NCI-H2081 treated with DMSO at 0.1 percent for 48 hours (cell line): ENCODE measurements at places on chromosomes 13 and 19.
A peak's percentile ranks its signal among the peaks of the same experiment; 100 is the strongest.

DNA sequence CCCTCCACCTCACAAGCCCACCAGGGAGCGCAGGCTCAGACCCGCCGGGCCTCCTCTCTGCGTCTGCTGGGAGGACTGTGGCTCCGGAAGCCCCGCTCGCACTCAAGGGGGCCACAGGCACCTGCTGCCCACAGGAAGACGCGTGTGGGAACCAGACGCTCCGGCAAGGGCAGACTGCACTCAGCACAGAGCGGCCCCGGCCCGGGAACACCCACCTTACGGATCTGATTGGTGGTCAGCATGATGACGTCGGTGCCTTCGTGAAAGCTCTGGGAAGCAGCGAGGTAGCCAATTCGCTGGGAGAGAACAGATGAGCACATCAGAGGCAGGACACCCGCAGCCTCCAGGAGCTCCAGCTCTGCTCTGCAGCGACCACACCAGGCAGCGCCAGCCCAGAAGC, 14.6 kb downstream of the AP3D1 start:
- DNase-seq: no peak

DNA sequence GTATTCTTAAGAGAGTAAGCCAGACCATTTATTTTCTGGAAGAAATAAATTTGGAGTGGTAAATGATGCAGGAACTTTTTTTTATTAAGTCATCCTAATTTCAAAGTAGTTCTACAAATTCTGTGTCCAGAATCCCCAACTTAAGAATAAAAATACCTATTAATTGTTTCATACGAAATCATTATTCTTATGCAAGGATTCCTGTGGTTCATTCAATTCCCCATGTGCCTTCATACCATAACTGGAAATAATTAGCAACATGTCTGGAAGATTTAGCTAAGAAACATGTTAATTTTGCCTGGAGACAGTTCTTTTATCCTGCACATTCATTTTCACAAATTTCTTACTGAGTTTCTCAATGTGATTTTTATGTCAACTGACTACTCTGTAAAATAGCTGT, 408.6 kb downstream of the PCDH9 start:
- DNase-seq: no peak

- DNase-seq: no peak
Measured at GRCh38 chr13:113724016-113724758, 34.8 kb upstream of the TMEM255B start.

DNA sequence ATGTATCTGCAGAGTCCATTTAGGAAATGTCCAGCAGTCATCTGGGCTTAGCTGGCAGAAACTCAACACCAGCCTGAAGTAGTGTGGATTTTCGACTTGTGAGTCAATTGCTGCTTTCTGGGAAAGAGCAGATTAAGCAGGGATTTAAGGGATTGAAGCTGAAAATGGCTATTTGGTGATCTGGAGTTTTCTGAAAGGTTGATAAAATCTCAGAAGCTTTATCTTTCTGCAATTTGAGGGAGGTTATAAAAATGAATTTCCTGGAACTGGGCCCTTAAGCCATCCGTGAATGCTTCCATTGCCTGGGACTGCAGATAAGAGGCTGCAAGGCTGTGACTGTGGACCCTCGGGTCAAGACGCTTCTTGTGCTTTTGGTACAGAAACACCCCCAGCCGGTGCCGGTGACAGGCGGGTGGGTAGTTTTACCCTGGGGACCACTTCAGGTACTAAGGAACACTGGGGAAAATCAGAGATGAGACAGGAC, 61.5 kb downstream of the COL4A1 start:
- no peak for DNase-seq

GRCh38 chr13:33284031-33284430, 1.5 kb downstream of the STARD13 start:
- no peak for DNase-seq

DNA sequence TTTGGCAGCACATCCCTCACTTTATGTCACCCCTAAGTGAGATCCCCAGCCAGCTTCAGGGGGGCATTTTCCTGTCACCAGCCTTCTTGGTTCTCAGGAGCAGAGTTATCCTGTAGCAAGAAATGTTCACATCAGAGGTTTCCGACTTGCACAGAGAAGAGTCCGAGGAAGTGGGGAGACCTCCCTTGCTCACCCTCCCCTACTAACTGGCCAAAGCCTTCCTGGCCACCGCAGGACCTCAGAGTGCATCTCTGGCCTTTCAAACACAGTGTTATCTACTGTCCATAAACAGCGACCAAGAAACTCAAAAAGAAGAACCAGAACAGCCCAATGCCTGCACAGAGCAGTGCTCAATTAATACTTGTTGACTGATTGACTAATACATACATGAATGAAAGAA, 134.4 kb downstream of the USP12 start:
- DNase-seq: no peak

DNA sequence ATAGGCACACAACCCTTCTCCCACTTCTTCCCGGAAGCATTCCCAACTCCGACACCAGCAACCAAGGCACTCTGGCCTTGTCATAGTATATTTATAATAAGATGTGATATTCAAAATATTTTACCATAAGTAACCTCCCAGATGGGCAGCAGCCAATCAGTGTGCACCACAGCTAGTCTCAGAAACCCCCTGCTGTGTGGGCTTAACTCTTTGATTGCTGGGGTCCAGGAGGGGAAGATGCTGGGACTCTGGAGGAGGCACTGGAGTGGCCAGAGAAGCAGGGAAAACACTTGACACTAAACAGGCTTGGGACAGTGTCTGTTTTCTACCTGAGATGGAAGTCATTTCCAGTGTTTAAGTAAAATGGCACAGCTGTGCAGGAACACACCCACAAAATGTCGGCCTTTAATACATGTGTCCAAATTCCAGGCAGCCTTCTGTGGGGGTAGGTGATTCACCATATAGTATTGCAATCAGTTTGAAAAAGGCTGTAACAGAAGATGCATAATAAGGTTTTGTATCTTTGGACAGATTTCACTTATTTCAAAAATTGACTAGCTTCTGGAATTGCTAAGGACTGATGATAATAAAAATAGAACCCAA, 100.7 kb downstream of the MBNL2 start:
- DNase-seq: no peak

- no peak for DNase-seq
Measured at GRCh38 chr19:40889366-40889765, 7.3 kb upstream of the CYP2A7 start.

DNA sequence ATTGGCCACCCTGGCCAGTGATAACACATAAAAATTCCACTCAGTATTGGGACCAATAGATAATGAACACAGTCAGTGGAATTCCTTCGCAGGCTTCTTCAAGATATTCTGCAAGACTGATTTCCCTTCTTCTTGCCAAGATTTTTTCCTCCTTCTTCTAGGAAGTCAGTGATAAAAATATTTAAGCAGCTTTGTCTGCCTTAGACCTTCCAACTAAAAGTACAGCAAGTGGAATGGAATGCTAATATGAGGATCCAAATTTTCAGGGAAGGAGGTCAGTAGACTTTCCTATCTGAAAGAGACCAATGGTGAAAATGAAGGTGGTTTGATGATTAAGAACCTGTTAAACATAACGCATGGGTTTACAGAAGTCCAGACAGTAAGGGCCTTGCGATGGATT, 9.6 kb downstream of the STARD13 start:
- no peak for DNase-seq

DNA sequence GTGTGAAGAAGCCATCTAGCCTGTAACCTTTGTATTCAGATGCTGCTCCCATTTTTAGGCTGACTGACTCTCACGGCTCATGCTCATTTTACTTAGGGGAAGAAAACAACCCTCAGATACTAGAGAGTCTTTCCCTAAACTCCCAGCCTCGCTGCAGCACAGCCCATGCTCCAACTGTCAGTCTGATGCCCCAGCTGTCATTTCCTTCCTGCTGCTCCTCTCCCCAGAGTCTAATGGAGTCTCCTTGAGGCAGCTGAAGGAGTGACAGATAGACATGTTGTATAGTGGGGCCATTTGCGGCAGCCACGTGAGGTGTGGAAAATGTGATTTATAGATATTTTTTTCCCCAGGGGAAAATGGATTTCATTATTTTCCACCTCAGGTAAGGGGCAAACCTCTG, 59.2 kb upstream of the OLFM4 start:
- DNase-seq: no peak

GRCh38 chr13:61470786-61471185, 55.1 kb upstream of the PCDH20 start:
- DNase-seq: no peak

DNA sequence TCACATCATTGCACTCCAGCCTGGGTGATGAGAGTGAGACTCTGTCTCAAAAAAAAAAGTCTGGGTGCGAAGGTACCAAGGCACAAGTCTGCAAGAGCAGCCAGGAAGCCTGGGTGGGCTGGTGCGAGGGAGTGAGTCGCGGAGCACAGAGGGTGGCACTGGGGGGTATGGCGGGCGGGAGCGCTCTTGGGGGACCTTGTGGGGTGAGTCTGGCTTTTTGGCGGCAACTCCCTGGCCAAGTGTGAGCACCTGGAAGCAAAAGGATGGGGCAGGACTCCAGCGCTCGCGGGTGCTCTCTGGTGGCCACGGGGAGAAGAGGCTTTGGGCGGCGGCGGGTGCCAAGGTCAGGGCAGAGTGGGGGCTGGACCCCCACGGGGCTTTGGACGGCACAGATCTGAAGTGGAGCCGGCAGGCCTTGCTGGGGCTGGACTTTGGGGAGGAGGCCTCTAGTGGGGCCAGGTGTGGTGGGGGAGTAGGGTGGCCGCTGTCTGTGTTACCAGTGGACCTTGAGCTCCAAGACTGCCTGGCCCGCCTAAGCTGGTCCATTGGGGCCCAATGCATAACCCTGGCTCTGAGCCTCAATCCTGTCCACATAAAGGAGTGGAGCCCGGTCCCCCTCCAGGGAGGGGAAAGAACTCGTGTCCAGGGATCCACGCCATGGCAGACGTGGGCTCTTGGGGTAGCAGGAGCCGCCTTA, 1.6 kb downstream of the P2RY11 start:
- no peak for DNase-seq

GRCh38 chr13:110236831-110237261, 70.1 kb downstream of the COL4A1 start:
- DNase-seq: no peak

- DNase-seq: no peak
Measured at GRCh38 chr13:26759907-26760831, at the start of gene GPR12. TSS of gene GPR12 (minus strand) at chr13:26760786. CDS start at chr13:26759827, 959 bp downstream.

DNA sequence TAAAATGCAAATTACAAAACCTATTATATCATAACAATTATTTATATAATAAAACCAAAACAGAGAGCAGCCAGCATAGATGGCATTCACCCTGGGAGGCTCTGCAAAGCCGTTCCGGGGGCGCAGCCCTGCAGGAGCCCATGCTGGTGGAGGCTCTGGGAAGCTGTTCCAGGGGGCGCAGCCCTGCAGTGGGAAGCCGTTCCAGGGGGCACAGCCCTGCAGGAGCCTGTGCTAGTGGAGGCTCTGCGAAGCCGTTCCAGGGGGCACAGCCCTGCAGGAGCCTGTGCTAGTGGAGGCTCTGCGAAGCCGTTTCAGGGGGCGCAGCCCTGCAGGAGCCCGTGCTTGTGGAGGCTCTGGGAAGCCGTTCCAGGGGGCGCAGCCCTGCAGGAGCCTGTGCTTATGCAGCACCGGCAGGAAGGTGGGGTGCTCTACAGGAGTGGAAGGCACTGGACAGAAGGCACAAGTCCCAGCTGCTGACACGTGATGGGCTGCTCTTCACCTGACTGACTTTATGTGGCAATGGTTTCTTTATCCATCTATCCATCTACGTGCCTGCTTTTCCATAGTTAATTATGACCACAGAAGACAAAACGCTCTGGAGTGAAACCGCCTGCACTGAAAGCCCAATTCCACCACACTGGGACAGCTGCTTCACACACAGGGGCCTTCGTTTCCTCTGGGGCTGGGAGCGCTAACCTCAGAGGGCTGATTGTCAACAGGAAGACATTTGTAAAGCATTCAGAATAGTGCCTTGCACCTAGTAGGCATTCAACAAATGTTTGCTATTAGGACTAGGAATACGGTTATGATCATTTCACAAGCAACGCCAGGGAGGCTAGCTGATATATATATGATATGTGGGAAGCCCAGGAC, 23.7 kb downstream of the PCID2 start:
- DNase-seq: no peak

DNA sequence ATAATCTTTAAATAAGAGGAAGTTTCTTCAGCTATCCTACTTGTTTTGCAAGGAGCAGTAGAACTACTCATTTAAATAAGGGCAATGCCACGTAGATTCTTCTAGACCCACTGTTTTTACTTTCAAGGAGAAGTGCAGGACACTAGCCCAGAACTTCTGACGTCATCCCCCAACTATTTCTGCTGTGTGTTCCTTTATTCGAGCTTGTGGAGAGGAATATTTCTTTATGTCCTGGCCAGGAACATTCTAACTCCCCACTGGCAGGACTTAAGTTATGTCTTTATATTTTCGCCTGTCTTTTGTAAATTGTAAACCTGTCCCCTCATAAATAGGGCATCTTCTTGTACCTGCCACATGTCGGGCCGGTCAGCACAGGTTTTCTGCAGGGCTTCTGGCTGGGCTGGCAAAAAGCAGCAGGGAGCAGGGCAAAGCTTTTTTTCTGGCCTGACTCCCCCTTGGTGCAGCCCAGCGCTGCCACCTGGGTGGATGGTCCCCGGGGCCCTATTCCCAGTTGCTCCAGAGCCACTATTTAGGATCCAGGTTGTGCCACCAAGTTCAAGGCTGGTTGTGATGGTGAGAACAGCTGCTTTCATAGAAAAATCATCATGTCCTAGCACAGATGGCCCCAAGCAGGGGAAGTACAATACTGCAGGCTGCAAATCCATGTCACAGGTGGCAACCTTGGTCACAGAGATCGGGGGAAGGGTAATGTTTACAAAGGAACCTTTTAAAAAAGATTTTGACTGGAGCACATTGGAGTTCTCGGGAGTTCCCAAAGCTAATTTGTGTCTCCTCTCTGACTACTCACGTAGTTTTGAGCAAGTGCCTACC, 1.8 kb downstream of the MBNL2 start:
- peak; percentile 10 for DNase-seq

DNA sequence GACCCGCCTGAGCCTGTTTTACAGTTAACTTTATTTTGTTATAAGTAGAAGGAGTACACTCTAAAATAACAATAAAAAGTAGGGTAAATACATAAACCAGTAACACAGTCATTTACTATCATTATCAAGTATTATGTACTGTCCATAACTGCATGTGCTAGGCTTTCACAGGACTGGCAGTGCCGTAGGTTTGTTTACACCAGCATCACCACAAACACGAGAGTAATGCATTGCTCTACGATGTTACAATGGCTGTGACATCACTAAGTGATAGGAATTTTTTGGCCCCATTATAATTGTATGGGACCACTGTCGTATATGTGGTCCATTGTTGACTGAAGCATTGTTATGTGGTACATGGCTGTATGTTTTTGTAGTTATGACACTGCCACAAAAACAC, 41.3 kb upstream of the SLC7A9 start:
- DNase-seq: no peak

- DNase-seq: no peak
Measured at GRCh38 chr19:10639836-10640235, 14.3 kb upstream of the ILF3 start.

- no peak for DNase-seq
Measured at GRCh38 chr19:7372810-7373209, 24.1 kb downstream of the ARHGEF18 start.

- DNase-seq: no peak
Measured at GRCh38 chr13:31543190-31543589, 196.1 kb upstream of the RXFP2 start.
